ENCODE measurements at places on chromosomes 5 and 9.

DNA sequence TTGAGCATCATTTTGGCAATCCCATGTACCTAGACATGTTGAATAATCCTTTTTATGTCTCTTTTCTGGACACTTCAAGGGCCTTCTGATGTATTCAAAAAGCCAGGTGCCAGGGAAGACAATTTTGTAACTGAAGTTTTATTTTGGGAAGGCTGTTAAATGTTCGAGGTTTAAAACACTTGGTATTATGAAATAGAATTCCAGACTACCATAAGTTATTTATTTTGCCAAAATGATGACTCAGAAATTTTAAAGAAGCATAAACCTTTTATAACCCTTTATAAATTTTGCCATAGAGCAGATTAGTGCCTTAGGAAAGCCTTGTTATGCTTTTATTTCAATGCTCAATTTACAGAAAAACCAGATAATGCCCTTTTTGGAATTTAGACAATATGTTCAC is 30.3 kb upstream of the UHRF2 start:
- no peak for DNase-seq

GRCh38 chr9:105328872-105329718 is 84.6 kb downstream of the SLC44A1 start:
- no peak for DNase-seq

- DNase-seq = no peak
These were observed 720 bp downstream of the NOTCH1 start for GRCh38 chr9:136544964-136545691.

DNA sequence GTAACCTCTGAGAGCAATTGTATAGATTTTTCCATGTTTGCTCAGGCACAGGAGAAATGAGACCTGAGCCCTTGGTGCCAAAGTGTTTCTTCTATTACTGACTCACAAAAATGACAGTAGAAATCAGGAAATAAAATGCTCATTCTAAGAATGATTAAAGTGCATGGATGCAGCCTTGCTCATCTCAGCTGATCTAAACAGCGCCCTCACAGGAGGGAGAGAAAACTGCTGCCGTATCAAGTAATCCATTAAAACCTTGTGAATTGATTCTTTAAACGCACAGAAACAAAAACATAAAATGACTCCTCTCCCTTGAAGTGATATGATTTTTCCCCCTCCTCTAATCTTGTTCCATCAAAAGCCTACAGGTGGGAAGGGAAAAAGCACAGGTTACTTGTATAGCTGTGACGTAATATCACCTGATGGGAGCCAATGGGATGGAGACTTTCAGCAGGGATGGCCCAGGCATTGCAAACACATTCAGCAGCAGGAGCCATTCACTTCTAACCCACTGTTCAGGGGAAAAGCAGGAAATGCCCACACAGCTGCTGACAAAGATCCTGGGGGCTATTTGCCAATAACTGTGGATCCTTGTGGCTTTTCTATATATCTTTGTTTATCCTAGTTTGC is 76.7 kb downstream of the PLCXD3 start:
- no peak for DNase-seq

- DNase-seq = no peak
These were observed 287.9 kb downstream of the AGTPBP1 start for GRCh38 chr9:85453850-85454249.

- no peak for DNase-seq
These were observed 96.3 kb downstream of the ERCC6L2 start for GRCh38 chr9:95971815-95972214.

DNA sequence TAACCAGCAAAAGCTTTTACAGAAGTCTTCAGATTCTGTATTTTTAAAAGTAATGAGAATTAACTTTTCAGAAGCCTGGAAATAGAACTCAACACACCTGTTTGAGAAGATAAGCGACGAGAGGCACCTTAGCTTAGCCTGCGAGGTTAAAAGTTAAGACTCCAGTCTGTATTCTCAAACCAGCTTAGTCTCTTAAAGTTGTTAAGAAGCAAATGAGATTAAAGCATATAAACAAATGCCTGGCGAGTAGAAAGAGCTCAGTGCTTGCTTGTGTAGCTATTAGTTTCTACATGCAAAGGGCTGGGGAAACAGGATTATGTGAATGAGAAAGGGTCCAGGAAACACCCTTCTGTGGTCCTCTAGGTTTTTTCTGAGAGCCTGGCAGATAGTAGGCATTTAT is 51.7 kb downstream of the MTAP start:
- DNase-seq = no peak

GRCh38 chr5:170296036-170296934 is 1.3 kb downstream of the LCP2 start:
- no peak for DNase-seq
